HFFc6 (cell line): ENCODE measurements at places on chromosomes 2 and 18.

- DNase-seq, result peak; percentile 20
Measured at GRCh38 chr18:25229081-25229480, 122.9 kb downstream of the ZNF521 start.

DNA sequence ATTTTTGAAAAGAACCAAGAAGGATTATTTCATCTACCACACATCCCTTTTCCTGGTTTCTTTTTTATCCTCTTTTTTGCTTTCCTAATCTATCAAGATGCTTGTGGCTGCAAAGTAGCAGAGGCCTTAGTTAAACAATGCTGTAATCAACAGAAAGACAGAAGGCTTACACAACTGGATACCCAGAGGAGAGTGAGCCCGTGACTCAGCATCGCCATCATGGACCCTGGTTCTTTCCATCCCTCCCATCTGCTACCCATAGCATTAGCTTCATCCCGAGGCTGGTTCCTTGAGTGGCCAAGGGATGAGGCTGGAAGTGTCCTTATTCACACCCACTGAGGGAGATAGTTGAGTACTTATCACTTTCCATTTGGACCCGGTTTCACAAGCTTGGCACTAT is 7.5 kb upstream of the HAAO start:
- no peak for DNase-seq

GRCh38 chr2:97355887-97356286 is 233.8 kb downstream of the ANKRD36B start:
- DNase-seq, result no peak

GRCh38 chr2:43459446-43460173 is 136.2 kb downstream of the THADA start:
- peak; percentile 61 for DNase-seq

DNA sequence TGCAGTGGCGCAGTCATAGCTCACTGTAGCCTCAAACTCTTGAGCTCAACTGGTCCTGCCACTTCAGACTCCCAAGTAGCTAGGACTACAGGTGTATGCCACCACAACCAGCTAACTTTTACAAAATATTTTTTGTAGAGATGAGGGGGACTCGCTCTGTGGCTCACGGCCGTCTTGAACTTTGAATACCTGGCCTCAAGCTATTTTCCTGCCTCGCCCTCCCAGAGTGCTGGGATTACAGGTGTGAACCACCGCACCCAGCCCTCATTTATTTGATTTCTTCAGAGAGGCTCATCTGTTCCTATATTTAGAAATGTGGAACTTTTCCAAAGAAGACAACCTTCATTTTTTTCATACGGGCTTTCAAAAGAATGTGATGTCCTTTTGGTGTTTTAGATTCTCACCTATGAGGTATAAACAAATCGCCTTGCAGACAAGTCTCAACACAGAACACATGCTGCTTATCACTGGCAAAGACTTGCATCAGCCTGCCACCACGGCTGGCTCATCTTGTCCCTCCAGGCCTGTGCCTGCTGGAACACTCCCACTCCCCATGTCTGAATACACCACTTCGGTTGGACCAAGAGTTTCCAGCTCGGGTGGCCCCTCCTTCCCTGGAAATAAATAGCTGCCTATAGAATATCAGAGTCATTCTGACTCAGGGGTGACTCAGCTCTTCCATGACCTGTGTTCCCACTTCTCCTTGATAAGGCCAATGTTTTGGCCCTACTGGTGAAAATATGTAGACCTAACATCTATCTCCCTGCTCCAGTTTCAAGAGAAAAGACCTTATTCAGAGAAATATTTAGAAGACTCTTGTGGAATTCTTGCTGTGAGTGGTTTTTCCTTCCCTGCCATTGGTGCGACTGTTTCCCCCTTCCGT is 202.6 kb downstream of the TGIF1 start:
- peak; percentile 88 for DNase-seq

GRCh38 chr2:40173276-40173675 is 278.6 kb downstream of the SLC8A1 start:
- DNase-seq, result peak; percentile 68

DNA sequence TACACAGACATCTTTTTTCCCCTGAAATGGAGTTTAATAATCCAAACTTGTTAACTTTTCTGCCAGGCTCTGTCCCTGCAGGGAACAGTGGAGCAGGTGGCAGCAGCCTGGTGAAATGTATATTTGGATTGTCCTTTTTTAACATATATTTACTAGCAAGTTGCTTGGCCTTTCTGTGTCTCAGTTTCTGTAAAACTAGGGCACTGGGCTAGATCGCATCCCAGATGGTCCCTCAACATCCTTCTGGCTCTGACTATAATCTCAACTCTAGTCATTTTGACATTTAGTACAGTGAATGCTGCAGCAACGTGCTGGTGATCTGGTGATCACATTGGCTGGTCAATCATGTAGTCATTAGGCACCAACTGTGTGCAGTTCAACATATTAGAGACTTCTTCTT is 80.4 kb downstream of the LBH start:
- no peak for DNase-seq

DNA sequence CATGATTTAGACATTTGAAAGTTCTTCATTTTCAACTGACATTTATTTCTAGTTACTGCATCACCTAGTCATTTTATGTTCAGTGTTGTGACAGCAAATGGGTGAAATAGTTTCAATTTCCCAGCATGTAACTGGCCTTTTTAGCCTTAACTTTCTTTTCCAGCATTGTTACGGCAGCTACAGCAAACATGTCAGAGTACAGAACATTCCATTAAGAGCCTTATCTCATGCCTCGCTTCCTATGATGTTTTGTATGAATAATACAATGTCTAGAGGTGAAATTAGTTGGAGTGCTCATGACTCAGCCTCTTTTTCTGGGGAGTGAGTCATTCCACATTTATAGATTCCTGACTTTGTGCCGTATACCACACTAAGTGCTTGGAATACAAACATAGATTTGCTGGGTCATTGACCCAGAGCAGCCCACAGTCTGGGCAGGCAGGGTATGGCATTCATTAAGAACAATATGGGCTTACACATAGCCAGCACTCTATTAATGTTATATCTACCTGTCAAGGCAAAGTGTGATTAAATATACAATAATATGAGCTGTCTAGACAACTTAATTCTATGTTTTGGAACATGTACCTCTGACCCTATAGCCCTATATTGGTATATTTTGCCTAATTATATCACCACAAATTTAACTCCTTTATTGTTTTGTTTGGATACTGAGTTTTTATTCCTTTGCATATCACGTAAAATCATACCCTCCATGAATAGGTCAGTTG is 72.2 kb downstream of the MAP2 start:
- DNase-seq, result peak; percentile 96

DNA sequence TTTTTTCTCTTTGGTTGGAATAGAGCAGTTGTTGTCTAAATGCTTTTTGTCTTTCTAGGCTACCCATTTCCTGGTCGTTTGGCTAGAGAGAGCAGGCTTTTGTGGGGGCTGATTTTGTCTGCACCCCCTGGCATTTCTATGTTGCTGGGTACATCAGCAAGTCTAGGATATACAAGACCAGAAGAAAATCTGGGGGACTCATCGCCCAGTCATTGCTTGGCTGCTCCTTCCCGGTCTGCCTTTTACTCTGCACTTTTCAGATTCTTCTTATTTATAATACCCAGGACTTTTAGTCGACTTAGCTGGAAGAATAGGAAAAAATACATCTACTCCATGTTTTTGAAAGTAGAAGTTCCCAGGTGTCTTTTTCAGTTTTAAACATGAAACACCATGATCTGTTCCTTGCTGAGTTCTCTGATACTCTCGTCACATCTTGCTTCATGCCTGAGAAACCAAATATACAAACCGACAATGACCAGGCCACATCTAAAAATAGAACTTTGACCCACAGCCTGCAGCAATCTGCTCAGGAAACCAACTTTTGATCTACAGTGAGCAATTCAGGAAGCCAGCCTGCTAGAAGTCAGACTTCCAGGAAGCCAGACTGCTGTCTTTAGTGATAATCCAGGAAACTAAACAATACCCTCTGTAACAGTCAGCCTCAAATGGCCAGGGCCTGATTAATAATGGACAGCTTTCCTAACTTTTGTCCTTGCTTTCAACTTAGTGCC is 163.8 kb upstream of the MEX3C start:
- DNase-seq, result no peak

GRCh38 chr2:129248198-129248597 is 731.3 kb upstream of the RAB6C start:
- no peak for DNase-seq
